ENCODE measurements at places on chromosomes 12 and 14.

DNA sequence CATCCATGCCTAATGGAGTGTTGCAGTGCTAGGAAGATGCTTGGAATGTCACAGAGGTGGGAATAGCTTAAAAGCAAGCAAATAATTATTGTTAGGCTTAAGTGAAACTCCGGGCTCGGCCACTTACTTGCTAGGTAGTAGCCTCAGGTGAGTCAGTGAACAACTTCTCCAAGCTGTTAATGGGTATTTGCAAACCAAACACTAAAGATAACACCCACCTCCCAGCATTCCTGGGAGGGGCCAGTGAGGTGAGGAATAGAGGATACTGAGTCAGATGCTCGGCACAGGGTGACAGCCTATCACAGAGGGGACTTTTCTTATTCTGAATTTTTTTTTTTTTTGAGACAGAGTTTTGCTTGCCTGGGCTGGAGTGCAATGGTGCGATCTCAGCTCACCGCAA lies 151.2 kb upstream of the RFLNA start:
- H3K27ac ChIP-seq: no peak overlapping the region
- DNase-seq: no peak
- H3K36me3 ChIP-seq: no peaks in the 10 kb centered on the region
- no peaks in the 10 kb centered on the region for H3K27me3 ChIP-seq
- H3K4me1 ChIP-seq: no peaks in the 10 kb centered on the region
- no peak overlapping the region for H3K4me3 ChIP-seq

GRCh38 chr14:99408286-99408970 lies 72.2 kb downstream of the SETD3 start:
- no peak overlapping the region for H3K4me3 ChIP-seq
- H3K27me3 ChIP-seq: no peaks in the 10 kb centered on the region
- no peak for DNase-seq
- no peaks in the 10 kb centered on the region for H3K4me1 ChIP-seq
- no peak overlapping the region for H3K27ac ChIP-seq

DNA sequence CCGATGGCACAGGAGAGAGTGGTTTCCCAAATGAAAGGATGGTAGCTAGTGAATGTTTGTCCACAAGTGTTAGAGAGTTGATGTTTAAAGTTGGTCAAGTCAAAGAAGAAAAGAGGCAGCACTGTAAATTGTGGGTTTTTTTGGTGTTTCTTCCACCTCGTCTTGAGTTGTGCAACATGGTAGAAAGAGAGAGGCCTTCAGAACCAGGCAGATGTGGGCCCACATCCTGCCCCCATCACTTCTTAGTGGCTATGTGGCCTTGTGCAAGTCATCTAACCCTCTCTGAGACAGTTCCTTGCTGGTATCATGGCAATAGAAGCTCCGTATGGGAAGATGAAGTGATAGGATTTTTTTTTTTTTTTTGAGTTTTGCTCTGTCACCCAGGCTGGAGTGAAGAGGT lies 60.8 kb downstream of the NDUFA12 start:
- H3K27ac ChIP-seq: no peak overlapping the region
- H3K36me3 ChIP-seq: no peaks in the 10 kb centered on the region
- H3K4me3 ChIP-seq: no peak overlapping the region
- no peaks in the 10 kb centered on the region for H3K27me3 ChIP-seq
- H3K4me1 ChIP-seq: peaks cover 8% of the 10 kb centered on the region
- DNase-seq: no peak

GRCh38 chr14:54338696-54339317 lies 58.0 kb upstream of the CDKN3 start:
- no peak overlapping the region for H3K27ac ChIP-seq
- peaks cover 31% of the 10 kb centered on the region for H3K27me3 ChIP-seq
- no peaks in the 10 kb centered on the region for H3K4me1 ChIP-seq
- no peak overlapping the region for H3K4me3 ChIP-seq

GRCh38 chr14:71238835-71239234 lies 331.6 kb downstream of the PCNX1 start:
- H3K4me1 ChIP-seq: no peaks in the 10 kb centered on the region
- no peaks in the 10 kb centered on the region for H3K36me3 ChIP-seq
- H3K27ac ChIP-seq: no peak overlapping the region
- no peak overlapping the region for H3K4me3 ChIP-seq
- no peak for DNase-seq
- H3K27me3 ChIP-seq: no peaks in the 10 kb centered on the region
